ENCODE measurements at places on chromosomes 7 and 10.

- no peak for DNase-seq
Observed at GRCh38 chr10:3295582-3296151, 123.1 kb upstream of the PITRM1 start.

GRCh38 chr7:42869131-42870020 lies 42.5 kb downstream of the C7orf25 start:
- peak; percentile 43 for DNase-seq

DNA sequence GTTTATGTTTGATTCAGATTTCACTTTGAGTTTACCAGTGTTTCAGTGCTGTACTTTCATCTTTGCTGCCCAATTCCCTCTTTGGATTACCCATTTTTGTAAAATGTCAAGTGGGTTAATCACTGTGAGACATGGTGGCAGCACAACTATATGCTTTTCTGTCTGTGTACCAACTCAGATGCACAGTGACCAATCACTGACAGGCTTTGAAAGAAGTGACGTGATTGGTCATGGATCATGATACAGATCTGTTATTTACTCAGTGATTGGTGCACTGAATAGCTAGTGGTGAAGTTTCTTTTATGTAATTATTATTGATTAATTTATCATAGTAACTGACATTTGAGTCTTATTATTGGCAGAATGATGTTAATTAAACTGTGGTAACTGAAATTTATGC lies 126.9 kb downstream of the SDK1 start:
- DNase-seq = no peak

DNA sequence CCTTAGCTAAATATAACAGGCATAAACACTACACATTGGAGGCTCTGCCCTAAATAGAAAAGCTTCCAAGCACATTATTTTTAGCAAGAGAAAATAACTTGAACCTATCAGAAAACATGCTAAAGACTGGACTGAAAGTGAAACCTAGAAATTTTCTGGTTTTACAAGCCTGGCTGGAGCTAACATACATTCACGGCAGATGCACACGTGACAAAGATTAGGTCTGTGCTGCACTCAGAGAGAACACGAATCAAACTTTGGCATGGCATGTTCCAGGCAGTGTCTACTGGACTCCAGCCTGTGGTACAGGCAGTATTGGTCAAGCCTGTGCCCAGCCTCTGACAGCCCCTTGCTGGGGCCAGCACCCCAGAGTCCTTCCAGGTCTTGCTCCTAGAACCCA lies 94.1 kb upstream of the PCBD1 start:
- no peak for DNase-seq

GRCh38 chr7:129657363-129657762 lies 45.8 kb downstream of the NRF1 start:
- peak; percentile 83 for DNase-seq
